ENCODE measurements at places on chromosomes 2 and 18.
A peak's percentile ranks its signal among the peaks of the same experiment; 100 is the strongest.

GRCh38 chr18:68441241-68441640, 273.7 kb downstream of the TMX3 start:
- no peak for DNase-seq

DNA sequence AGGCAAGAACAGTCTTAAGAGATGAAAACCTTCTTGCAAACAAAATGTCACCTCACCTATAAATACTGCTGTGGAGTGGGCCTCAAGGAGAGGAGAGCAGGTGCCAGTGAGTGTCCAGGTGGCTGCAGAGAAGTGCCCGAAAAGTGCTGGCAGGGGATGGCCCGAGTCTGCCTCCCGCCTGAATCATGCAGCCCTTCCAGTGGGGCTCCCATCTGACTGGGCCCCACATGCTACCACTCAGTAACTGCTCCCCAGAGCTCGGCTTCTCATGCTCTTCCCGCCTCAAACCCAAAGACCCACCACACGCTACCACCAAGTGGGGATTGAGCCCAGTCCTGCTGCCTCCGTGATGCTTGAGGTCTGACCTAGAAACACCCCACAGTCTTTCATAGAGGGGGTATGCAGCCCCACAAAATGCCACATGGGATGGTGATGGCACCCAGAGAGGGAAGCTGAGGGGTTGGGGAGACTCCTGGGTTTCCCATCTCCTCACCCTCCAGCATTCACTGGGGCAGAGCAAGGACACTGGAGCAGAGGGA, 7.4 kb downstream of the HS6ST1 start:
- DNase-seq = no peak

GRCh38 chr2:181698223-181698622, 17.9 kb upstream of the NEUROD1 start:
- no peak for DNase-seq

GRCh38 chr2:133418671-133419070, 149.6 kb downstream of the NCKAP5 start:
- DNase-seq = no peak

- no peak for DNase-seq
Measured at GRCh38 chr2:38512211-38512610, 90.5 kb downstream of the HNRNPLL start.

DNA sequence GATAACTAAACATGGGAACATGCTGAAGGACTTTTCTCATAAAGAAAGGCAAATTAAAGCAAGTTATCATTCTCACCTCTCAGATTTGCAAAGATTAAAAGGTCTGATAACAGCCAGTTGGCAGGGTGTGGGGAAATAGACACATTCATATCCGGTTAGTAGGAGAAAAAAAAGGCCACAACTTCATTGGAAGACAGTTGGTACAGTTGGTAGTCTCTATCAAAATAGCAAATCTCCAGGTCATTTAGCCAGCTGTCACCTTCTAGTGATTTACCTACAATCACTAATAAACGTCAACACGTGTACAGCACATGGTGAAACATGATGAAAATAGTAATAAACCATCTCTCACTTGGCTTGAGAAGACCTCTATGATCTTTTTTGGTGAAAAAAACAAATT, 16.6 kb downstream of the INPP5D start:
- no peak for DNase-seq

- DNase-seq = no peak
Measured at GRCh38 chr2:229419158-229419557, 148.1 kb upstream of the PID1 start.

DNA sequence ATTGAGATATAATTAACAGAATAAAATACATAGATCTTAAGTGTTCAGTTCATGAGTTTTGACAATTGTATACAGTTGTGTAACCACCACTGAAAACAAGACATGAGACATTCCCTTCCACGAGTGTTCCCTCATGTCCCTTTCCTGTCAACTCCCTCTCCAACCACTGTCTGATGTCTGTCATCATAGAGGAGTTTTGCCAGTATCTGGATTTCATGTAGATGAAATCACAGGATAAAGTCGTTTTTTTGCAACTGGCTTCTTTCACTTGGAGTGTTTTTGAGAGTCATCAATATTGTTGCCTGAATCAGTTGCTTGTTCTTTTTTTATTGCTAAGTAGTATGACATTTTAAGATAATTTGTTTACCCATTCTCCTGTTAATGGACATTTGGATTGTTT, 52.7 kb downstream of the RBMS1 start:
- no peak for DNase-seq

DNA sequence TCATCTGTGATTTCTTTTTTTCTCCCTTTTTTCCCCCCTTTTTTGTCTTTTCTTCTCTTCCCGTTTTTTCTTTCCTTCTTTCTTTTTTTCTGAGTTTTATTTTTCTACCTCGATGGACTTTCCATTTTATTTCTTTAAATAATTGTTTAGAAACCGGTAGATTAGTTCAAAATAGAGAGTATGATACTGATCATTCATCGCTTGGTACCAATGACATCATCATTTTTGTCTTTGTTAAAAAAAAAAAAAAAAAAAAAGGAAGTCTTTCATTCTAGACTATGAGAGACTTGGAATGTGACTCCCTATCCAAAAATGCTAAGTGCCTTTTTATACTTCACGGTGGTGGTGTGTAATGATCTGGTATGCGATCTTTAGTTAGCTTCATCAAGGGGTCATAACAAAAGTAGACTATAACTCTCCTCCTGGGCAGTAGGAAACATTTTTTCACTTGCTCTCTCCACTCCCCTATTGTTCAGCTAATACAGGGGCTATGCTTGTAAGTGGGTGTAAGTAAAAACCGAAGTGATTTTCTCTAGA, 1517.5 kb upstream of the ZEB2 start:
- no peak for DNase-seq

- no peak for DNase-seq
Measured at GRCh38 chr2:45728458-45728942, 77.0 kb downstream of the PRKCE start.

- no peak for DNase-seq
Measured at GRCh38 chr2:82790206-82791021, 1668.7 kb downstream of the SUCLG1 start.

GRCh38 chr18:31402026-31402373, 25.4 kb downstream of the DSG4 start:
- DNase-seq = no peak

DNA sequence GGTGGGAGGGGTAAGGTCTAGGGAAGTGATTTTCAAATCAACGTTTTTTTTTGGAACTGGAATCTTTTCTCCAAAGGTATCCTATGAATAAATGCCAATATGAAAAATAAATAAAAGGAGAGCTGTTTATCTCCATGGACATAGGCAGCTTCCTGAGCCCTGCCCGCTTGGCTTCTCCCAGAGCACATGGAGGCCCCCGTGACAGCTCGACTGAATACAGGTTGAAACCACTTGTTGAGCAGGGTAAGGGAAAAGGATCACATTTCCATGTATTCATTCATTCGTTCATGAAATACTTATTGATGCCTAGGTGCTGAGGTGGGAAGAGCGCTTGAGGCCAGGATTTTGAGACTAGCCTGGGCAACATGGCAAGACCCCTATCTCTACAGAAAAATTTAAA, 64.8 kb downstream of the MARCHF4 start:
- no peak for DNase-seq

DNA sequence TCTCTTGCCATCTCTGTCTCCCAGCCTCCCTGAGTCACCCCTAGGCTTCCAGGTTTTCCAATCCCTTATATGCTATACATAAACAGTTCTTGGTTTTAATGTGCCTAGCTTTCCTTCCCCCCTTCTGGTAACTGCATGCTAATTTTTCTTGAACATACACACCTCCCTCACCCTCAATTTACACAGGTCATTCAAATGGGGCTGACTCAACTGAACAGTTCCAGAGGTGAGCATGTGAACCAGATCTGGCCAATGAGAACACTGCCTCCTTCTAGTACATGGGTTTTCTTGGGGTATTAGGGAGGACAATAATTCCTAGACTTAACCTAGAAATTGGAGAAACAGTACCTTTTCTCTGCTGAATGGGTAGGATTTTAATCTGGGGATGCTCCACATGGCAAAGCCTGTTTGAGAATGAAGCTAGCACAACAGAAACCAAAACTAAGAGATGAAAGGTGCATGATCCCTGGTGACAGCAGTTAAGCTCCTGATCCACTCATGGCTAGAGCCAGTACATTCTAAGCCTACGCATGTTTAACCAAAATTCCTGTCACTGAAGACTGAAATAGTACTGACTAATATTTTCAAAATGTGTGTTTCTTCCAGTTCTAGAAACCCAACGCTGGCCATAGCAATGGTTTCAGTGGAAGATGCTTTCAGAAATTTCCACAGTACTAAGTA, 11.8 kb downstream of the SLC25A12 start:
- DNase-seq = no peak

- no peak for DNase-seq
Measured at GRCh38 chr2:133235968-133236367, 332.3 kb downstream of the NCKAP5 start.

- DNase-seq = peak; percentile 74
Measured at GRCh38 chr18:8706791-8707555, 1.6 kb downstream of the MTCL1 start.

- no peak for DNase-seq
Measured at GRCh38 chr2:3193443-3194330, 183.9 kb downstream of the EIPR1 start.

DNA sequence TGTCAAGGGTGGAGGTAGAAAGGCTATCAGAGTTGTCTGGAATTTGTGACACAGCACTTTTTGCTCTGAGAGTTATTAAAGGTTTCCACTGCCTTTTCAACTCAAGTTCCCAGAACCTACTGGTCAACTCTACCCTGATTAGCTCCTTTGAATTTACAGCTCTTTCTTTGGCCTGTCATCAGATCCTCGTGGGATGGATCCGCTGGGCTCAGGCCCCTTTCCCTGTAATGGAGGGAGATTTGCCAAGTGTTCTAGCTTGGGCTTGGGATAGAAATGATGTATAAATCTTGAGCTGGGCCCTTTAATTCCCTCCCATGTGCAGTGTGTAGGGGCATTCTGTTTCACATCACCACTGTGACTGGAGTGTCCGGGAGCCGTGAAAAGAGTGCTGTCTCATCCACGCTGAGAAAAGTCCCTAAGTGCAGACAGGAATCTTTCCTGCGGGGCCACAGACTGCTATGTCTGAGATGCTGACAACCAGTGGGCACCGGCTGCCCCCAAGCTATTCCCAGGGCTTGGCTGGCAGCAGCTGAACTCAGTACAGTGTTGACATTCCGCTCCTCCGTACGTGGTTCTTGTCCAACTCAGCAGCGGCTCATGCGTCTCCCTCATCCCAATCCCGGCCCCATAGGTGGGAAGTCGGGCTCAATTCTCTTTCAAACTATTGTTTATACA, 46.9 kb upstream of the ARHGAP28 start:
- DNase-seq = no peak

DNA sequence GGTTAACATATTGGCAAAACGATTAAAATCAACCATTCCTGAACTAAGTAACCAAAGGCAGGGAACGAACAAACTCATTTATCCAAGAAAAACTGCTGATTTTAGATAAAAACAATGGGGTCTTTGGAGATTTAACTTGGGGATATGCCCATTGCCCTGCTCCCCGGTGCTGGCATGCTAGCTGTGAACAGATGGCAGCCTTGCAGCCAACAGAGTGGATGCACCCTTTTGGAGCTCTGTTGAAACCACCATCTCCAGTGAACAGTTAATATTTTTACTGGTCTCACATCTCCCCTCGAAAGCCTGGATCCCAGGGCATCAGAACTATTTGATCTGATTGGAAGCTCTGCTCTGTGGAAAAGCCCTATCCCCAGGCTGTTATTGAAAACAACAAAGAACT, 303.1 kb downstream of the TGIF1 start:
- no peak for DNase-seq

GRCh38 chr2:21009662-21010225, 34.1 kb downstream of the APOB start:
- no peak for DNase-seq

DNA sequence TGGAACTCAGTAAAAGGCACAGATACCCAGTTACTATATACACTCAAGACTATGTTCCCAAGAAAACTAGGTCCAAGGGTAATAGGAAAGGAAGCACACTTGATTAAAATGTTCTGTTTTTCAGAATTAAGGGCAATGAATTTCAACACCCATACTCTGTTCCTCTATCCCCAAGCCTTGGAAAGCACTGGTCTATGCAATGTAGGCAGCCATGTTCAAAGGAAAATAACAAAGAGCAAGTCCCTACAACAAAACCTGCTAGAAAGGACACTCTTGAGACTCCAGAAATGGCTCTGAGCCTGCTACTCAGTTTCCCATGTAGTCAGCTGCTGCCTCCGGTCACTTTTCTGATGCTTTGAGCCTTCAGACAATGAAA, 6.8 kb downstream of the CYB5A start:
- no peak for DNase-seq

GRCh38 chr2:31386648-31387047, 27.9 kb downstream of the XDH start:
- no peak for DNase-seq

DNA sequence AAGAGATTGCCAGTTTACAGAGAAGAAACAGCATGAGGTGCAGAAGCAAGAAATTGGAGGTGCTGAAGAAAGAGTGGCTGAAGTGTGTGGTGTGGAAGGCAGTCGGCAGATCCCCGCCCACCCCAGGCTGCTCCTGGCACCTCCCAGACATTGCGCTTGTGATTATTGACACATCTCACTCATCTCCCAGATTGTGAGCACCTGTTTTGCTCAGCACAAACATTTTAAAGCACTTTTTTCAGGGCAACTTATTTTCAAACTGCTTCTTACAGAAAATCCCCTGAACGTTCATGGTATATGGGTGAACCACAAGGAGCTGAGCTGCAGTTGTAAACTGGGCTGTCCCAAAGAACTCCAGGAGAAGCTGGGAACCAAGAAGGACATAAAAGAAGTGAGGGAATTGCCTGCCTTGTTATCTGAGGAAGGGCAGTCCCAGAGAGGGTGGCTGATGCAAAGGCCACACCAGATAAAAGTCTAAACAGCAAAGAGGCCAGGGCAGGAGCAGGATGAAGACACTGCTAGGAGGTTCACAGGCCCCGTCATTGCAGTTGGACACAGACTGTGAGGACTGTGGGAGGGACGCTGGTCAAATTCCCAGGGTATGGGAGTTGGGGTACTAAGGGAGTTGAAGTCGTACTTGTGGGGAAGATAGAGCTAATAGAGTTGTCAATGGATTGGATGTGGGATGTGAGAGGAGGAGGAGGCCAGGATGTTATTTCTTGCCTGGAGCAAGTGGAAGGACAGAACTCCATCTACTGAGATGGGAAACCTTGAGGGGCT, 65.1 kb downstream of the INPP4A start:
- DNase-seq = no peak

DNA sequence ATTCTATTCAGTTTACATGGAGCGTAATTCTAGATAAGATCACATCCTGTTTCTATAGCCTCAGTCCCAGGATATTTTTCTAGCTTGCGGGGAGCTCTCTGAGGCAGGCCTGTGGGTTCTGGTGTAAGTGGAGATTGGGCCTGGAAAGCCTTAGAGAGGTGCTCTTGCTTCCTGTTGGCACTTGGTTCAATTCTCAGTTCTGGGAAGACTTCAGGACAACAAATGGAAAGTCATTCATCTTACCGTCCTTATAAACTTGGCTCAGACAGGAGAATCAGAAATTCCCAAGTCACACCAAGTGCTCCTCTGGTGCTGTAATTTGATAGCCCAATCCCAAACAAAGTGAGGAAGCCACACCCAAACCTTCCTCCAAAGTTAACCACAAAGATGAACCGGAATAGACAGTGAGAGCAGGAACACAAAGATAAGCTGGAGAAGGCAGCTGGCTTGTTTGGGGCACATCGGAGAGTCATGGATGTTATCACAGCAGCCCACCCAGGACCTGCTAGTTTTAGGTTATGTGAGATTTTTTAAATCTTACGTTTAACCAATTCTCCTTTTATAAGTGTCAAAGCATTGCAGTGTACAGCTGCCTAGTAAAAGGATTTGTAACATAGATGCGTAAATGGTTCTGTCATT, 144.3 kb upstream of the MAP3K20 start:
- DNase-seq = peak; percentile 62

All from spinal cord (tissue), 10 donors.